ENCODE measurements at places on chromosomes 13 and 19.

- DNase-seq, result no peak
These were observed 4.2 kb downstream of the CYTH2 start for GRCh38 chr19:48473161-48473966.

DNA sequence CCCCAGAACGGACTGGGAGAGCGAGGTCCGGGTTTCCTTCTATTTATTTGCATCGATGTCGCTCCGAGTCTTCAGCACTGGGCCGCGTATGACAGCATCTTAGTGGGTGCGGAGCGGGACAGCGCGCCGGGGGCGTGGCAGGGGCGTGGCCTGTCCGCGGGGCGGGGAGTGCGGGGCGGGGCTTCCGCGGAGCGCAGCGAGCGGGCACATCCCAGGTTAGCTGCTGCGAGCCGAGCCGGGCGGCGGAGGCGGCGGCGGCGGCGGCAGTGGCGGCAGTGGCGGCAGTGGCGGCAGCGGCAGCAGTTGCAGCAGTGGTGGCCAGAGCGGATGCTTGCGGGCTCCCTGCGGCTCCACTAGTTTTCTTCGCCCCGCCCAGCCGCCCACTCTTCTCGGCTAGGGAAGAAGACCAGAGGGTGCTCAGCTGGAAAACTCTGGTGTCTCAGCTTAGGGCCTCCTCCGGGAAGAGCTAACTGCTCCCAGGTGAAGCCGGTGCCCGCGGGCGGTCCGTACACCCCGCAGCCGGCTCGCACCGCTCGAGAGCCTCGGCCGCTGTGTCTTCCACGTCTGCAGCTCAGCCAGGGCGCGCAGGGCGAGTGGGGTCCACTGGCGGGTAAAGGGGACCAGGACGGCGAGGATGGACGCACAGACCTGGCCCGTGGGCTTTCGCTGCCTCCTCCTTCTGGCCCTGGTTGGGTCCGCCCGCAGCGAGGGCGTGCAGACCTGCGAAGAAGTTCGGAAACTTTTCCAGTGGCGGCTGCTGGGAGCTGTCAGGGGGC, at the start of gene GPC5:
TSS of gene GPC5 (plus strand) at position 209 of the 776 bp plus-strand sequence.
- DNase-seq, result peak; percentile 55

GRCh38 chr13:43026262-43026661, 2.9 kb downstream of the DNAJC15 start:
- DNase-seq, result no peak

DNA sequence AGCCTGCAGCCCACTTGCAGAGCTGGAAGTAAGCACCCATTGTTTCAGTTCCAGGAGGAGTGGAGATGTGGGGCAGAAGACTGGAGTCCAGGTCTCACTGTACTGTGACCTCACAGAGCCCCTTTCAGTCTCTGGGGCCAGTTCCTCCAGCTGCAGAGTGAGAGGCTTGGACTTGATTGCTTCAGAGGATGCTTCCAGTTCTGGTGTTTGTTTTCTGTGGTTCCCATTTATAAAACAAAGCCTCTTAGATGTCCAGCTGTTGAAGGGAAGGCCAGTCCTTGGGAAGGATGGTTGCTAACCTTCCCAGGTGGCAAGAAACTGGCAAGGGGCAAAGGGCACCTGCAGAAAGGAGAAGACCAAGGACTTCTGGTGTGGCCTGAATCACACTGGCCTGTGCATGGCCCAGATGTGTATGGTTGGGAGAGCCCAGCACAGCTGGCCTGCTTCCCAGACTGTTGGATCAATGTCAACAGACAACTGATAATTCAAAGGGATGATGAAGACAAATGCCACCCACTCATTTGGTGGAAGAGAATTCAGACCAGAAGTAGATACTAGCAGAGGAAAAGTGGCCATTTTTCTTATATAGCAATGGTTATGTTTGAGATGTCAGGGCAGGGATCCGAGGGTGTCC, 218.5 kb downstream of the ZNF536 start:
- DNase-seq, result no peak

DNA sequence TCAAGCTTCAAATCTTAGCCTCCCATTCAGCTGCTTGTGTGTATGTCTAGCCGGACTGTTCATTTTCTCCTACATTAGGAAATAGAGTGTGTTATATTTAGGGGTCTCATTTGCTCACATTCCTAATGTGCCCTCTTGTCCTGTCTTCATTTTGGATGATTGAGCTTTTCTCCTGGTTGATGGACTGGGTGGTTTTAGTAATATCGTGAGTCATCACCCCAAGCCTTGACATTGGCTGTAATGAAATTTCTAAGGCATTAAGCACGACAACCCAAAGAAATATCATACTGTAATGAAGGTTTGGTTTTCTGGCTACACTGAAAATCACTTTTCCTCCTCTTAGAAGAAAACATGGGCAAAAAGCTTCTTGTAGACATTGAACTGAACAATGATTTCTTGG, 110.7 kb upstream of the WASF3 start:
- DNase-seq, result no peak
